Inflammatory macrophage treated with lipopolysaccharide for 1 hour (primary cell): ENCODE measurements at places on chromosomes 5 and 9.

DNA sequence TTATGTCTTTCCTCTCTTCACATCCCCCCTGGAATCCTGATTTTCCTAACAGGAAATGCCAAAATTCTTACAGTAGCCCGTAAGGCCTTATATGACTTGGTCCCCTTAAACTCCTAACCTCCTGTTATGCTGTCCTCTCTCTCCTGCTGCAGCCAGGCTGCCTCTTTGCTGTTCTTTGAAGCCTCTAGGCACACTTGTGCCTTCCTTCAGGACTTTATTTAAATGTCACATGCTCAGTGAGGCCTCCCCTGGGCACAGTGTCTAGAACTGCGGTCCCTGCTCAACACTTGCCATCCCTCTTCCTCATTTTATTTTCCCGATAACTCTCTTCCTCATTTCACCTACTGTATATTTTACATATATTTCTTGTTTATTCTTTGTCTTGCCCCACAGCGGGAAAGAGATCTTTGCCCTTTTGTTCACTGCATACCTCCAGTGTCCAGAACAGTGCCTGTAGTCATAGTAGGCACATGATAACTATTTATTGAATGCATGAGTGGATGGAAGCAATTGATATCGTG is 5.5 kb upstream of the SHB start:
- DNase-seq: peak; percentile 34

GRCh38 chr5:154449786-154450185 is 4.0 kb downstream of the SAP30L start:
- DNase-seq: no peak

- no peak for DNase-seq
Observed at GRCh38 chr5:39605145-39605544, 180.4 kb upstream of the DAB2 start.

- DNase-seq: peak; percentile 53
Observed at GRCh38 chr9:136927343-136928271, 16.9 kb downstream of the FBXW5 start.

- DNase-seq: peak; percentile 34
Observed at GRCh38 chr5:126801992-126802294, 25.0 kb downstream of the LMNB1 start.

- DNase-seq: no peak
Observed at GRCh38 chr5:179620703-179621350, 2.6 kb downstream of the HNRNPH1 start.

DNA sequence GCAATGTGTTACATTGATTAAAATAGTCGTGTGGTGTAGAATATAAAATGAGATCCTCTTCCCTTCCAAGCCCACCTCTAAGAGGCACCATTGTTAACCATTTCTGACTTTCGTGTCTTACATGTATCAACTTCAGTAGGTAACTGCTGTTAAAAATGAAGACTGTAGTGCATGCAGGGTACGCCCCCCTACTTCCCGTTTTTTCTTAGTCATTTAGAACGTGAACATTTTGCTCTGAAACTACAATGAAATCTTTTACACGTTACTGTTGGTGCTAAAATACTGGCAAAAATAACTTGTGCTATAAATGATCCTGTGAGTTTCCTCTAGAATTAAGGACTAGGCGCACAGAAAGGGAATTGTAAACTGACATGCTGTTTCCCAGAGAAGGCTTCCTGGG is 41.5 kb downstream of the WNK2 start:
- peak; percentile 12 for DNase-seq

DNA sequence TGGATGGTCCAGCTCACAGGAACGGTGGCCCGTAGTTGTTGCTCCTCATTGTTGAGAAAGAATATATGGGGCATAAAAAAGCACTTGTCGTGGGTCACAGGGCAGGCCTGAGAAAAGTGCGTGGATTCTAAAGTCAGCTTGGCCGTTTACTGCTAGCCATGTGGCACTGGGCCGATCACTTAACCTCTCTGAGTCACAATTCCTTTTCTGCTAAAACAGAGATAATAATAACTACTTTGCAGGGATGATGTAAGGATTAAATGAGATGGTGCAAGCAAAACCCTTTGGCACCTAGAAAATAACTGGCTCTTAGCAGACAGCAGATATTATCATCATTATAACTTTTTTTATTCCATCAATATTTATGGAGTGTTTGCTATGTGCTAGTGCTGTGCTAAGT is 579.7 kb downstream of the CCDC171 start:
- DNase-seq: no peak

DNA sequence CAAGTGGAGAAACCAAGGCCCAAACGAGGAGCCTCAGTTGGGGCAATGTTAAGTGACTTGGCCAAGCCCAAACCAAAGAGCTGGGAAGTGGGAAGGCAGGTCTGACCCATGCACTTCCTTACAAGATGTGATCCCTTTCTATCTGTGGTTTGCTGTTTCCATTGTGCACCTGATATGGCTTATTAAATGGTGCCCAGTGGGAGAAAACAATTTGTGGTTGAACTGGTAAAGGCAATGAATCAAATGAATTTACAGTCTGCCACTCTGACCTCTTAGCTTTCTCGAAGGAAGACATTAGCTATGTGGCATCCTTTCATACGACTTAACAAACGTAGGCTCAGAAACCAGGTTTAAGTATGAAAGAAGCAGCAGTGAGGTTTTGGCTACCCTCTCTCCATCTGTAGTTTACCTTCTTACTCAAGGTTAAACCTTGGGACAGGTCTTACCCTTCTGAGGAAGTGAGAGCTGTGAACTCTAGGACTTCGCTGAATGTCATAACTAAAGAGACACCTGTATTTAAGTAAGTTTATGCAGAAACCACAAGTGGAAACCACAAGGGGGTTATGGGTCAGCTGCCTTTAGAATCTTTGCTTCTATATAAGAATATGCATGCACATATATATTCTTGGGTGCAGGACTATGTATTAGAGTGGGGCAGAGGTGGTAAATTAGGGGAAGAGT is 100.5 kb upstream of the SPATA31D4 start:
- DNase-seq: no peak

GRCh38 chr5:66958980-66959641 is 237.5 kb downstream of the CD180 start:
- DNase-seq: no peak

DNA sequence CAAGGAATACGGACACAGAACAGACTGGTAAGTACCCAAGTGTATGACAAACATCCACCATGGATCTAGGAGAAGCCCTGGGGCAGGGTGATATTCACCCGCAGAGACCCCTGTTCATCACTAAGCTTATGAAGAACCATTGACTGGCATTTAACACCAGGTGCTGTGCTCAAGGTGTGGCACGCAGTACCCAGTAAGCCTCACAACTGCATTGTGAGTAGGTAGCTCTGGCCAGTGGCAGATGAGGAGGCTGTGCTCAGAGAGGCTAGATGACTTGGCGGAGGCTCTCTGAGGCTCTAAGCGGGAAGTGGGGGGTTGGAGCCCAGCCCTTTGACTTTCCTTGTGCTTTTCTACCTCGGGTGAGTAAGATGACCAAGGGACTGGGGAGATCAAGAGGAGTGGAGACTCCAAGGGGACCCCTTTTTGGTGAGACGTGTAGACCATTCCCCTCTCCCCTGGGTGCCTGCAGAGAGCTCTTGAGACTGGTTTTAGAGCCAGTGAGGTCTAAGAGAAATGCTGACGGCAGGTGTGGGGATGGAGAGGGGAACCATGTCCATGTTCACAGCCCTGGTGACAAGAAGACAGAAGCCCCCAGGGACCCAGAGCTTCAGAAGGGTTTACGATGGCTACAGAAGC is 70.8 kb downstream of the IL6ST start:
- no peak for DNase-seq

- DNase-seq: no peak
Observed at GRCh38 chr9:36922548-36922947, 111.5 kb downstream of the PAX5 start.

GRCh38 chr5:33160871-33161270 is 279.9 kb upstream of the TARS1 start:
- DNase-seq: no peak

- no peak for DNase-seq
Observed at GRCh38 chr5:17448877-17449276, 49.2 kb upstream of the TAF11L2 start.

GRCh38 chr9:5593904-5594303 is 35.0 kb upstream of the RIC1 start:
- peak; percentile 61 for DNase-seq

DNA sequence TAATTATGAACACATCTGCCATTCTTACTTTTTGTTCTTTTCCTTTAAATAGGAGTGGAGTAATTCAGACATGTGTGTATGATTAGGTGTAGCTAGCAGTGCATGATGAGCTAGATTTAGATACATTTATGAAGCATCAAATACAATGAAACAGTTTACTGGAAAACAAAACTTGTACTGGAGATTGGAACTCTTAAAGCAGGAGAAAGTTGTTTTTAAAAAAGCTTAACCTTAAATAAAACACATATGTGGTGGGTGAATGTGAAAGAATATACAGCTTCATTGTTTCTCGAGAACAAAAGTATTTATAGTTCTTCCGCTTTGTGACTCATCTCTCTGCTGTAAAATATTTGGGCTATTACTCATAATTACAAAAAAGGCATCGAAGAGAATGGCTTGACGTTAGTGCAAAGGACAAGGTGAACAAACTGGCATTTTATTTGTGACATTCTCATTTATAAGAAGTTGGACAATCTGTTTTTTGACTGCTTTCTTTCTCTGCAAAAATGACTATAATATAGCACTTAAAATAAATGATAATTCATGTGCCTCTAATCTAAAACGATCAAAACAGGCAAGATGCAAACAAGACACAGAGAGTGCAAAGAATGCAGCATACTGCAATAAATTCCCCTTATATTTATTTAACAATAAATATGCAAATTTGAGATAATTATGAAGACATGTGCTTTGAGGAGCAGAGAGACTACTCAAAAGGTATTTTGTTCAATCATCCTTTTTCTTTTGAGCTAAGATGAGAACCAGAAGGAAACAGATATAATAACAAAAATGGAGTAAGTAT is 478.8 kb downstream of the CETN3 start:
- no peak for DNase-seq

DNA sequence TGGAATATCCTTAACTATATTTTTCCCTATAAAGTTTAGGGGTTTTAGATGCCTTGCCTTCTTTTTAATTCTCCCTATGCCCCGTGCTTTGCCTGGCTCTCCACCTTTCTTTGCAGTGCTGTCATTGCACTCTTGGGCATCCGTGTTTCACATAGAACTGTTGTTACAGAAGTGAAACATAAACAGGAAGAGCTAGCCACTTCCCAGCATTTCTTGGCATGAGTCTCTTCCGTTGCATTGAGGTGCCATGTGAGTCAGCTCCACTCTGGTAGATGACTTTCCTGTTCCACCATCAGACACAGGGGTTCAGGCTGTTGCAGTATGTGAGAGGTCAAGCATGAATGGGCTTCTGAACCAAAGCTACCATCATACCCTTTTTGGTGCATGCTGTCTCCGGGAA is 73.4 kb downstream of the ANGPTL2 start:
- peak; percentile 66 for DNase-seq

DNA sequence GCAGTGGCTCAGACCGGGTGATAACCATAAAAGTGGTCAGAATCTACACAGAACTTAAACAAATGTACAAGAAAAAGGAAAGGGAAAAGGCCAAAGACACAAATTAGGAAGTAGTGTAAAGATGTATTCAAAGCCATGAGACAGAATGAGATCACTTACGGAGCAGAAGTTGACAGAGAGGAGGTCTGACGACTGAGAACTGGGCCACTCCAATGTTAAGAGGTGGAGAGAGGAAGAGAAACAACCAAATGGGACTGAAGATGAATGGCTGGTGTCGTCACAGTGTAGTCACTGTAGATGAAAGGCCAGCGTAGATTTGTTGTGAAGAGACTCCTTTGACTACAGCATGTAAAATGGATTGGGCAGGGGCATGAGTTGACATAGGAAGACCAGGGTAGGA is 114.4 kb downstream of the DROSHA start:
- DNase-seq: peak; percentile 65

- peak; percentile 88 for DNase-seq
Observed at GRCh38 chr5:39376293-39376714, 12.0 kb upstream of the C9 start.

- DNase-seq: no peak
Observed at GRCh38 chr5:133544346-133544745, 68.0 kb downstream of the FSTL4 start.

DNA sequence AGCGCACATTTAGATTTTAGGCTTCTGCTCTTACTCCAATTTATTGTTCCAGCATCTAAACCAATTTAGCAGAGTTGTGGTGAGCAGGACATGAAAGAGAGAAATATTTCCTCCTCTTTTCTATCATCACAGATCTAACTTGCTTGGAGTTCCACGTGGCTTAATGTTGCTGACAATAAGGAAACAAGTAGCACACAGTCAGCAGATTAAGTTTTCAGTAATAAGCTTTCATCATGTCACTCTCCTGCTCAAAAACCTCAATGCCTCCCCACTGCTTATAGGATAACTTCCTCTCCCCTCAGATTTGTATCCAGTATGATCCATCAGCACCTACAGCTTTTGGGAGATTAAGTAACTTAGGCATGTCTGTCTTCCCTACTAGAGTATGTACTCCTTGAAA is 10.4 kb upstream of the SSBP2 start:
- DNase-seq: no peak

DNA sequence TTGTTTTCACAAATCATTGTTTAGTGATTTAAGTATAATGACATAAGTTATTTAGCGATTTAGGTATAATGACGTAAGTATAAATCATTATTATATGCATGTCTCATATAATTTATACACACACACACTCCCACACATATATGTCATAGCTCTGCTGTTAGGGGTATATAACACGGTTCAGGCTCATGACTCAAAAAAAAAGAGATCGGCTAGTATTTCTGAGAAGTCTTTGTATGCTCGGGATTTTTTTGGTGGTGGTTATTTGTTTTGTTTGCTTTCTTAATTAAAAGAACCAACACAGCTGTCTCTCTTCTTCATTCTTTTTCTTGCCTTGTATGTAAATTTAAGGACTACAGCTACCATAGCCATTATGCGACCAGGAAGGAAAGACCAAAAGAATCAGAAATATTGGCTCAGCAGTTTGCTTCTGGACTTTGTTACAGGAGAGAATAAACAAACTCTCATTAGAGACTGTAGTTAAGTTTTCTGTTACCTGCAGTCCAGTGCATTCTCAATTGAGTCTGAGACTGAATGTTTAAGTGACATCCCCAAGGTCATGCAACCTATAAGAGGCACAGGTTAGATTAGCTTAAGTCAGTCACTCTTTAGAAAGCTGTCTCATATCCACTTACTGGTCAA is 83.2 kb upstream of the NREP start:
- no peak for DNase-seq

DNA sequence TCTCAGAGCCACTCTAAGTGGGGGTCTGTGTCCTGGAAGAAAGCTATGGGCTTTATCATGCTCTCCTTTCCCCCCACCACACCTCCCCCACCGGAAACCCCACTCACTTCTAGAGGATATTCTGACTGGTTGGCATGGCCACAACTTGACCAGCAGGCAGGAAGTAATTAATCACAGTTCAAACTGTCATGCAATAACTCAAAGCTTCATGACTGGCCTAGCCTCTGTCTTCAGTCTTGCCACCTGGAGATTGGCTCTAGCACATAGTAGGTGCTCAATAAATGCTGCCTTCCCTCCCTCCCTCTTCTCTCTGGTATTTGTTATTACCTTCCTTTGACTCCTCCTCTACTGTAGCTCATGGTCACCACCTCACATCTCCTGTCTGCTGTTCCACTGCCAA is 124.7 kb downstream of the GABBR2 start:
- DNase-seq: no peak

- DNase-seq: no peak
Observed at GRCh38 chr5:135333732-135334515, 65.1 kb downstream of the MACROH2A1 start.
